ENCODE measurements at places on chromosomes 16 and 17.
A peak's percentile ranks its signal among the peaks of the same experiment; 100 is the strongest.

GRCh38 chr16:1499756-1500464 is 6.8 kb downstream of the TELO2 start:
- no peak for DNase-seq

- DNase-seq = no peak
Measured at GRCh38 chr16:55102531-55102930, 171.9 kb downstream of the IRX5 start.

GRCh38 chr17:83096401-83097224 is 17.2 kb downstream of the METRNL start:
- no peak for DNase-seq

DNA sequence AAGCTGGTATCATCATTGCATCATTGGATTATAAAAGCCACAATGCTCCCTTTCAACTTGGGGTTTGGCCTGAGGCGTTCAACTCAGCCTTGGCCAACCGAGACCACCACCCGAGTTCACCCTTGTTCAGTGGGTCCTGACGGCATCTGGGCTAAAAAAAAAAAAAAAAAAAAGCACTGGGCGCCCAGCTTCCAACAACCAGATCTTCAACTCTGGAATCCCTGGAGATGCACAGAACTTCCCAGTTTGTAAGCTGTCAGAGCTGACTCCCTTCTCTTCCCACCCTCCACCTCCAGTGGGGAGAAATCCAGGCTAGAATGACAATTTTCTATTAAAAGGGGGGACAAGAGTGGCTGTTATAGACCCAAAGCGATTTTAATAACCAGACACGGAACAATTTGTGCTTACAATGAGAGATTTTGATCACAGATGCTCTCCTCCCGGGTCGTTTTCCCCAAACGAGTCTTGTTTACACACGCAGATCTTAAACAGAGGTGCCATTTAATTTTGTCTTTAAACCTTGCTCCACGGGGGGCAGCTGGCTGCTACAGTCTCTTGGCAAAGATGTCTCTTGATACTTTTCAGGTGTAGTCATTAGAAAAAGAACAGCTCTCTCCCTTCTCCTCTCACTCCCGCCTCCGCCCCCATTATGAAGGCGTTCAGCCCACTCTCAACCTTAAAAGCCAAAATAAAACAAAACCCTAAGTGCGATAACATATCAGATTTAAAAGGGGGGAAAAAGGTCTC is 26.9 kb downstream of the GPRC5B start:
- no peak for DNase-seq

DNA sequence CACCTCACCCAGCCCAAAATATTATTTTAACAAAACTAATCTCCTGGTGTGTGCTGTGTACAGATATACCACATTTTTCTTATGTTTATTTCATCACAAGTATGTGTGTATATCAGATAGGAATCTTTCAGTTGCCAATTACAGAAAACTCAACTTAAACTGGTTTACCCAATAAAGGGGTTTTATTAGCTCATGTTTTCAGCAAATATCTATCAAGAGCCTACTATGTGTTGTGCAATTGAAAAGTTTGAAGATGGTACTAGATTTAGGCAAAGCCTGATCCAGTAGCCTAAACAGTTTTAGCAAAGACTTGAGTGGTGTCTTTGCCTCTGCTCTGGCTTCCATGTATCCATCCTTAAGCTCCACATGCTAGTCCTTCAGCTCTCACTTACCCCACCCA is 45.1 kb upstream of the LYRM9 start:
- no peak for DNase-seq

DNA sequence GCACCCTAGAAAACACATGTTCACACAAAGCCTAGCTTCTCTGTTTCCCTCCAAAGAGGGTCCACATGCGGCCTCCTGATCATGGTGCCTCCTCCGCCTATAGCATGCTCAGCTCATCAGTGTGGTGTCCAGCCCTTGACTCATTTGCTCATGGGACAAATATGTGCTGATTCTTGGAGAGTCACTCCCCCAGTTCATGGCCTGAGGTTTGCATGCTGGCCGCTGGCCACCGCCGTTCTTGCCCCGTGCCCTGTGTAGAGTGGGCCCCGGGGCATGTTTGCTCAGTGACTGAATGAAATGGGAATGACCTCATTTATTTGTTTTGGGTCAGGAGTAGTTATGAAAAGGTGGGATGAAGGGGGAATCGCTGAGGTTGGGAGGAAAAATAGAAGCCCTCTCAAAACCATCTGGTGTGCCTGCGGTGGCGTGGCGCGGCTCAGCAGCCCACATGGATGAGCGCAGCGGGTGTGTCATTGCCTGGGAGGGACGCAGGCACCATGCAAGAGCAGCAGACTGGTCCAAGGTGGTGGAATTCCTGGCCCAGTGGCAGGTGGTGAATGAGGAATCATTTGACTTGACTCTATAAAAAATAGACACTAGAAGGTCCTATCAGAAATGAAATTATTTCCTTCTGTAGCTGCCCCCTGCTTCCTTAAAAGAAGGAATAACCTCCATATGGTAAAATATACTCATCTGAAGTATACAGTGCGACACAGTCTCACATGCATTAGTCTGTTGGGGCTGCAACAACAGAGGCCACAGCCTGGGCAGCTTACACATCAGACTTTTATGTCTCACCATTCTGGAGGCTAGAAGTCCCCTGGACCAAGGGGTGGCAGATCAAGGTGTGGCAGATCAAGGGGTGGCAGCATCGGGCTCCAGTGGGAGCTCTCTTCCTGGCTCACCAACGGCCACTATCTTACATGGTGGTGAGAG is 31.7 kb downstream of the CRISPLD2 start:
- DNase-seq = no peak

GRCh38 chr17:5587438-5588032 is 3.2 kb upstream of the NLRP1 start:
- DNase-seq = peak; percentile 91

GRCh38 chr16:67277294-67277998 is 1.9 kb upstream of the PLEKHG4 start:
- DNase-seq = no peak

- DNase-seq = no peak
Measured at GRCh38 chr16:66519482-66520373, 30.2 kb downstream of the TK2 start.

DNA sequence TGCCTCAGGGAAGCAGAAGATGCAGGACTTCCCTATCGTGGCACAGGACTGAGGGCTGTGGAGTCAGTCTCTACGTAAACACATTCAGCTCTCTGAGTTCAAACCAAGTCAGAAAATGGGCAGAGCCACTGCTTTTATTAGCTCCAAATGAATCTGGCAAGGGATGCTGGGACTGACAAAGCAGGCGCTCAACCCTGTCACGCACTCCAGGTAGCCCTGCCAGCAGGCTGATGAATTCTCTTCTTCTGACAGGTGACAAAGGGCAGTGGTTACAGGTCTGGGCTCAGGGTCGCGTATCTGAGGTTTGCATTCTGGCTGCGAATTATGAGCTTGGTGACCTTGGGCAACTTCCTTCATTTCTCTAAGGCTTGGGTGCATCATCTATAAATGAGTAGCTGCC is 9.4 kb downstream of the RPH3AL start:
- DNase-seq = no peak

- no peak for DNase-seq
Measured at GRCh38 chr16:60432472-60432871, 1603.8 kb downstream of the CDH8 start.

- peak; percentile 80 for DNase-seq
Measured at GRCh38 chr17:49598918-49599317, 23.2 kb downstream of the NXPH3 start.

DNA sequence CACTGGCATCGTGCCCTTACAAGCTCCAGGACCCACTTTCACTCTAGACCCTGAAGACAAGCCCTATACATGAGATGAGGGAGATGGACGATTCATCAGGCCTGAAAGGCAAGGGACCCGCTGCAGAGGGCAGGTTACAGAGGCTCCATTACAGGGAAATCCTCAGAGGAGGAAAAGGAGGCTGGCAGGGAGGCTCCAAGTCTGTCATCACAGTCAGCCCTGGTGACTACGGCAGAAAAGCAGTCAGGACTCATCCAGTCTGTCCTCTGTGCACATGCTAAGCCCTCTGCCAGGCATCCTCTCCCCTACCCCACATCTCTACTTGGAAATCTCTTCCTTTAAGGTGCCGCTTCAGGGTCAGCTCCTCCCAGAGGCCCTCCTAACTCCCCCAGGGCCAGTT is 197.7 kb upstream of the CDH5 start:
- no peak for DNase-seq

GRCh38 chr16:24844101-24845030 is 1.4 kb upstream of the SLC5A11 start:
- DNase-seq = peak; percentile 36

All from NCI-H82 (cell line).